ENCODE measurements at places on chromosomes 16 and 17.

DNA sequence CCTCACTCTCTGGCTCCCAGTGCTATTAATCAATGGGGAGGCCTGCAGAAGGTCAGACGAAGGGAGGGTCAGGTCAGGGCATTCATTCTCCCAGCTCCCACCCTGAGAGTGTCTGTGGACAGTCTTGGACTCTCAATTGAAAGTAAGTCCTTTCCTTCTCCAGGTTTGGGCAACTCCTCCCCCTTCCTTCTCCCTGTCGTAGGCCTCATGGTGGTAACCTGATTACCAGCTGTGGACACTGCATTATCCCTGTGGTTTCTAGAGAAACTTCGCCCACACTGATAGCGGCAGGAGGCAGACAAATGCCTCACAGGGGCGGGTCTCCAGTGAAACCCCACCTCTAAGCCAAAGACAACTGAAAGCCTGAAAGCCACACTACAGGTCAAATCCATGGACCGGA is 57.7 kb upstream of the SLC25A19 start:
- peak; percentile 18 for ATAC-seq

- peak; percentile 17 for ATAC-seq
Measured at GRCh38 chr17:1109606-1110540, 69.9 kb downstream of the ABR start.

DNA sequence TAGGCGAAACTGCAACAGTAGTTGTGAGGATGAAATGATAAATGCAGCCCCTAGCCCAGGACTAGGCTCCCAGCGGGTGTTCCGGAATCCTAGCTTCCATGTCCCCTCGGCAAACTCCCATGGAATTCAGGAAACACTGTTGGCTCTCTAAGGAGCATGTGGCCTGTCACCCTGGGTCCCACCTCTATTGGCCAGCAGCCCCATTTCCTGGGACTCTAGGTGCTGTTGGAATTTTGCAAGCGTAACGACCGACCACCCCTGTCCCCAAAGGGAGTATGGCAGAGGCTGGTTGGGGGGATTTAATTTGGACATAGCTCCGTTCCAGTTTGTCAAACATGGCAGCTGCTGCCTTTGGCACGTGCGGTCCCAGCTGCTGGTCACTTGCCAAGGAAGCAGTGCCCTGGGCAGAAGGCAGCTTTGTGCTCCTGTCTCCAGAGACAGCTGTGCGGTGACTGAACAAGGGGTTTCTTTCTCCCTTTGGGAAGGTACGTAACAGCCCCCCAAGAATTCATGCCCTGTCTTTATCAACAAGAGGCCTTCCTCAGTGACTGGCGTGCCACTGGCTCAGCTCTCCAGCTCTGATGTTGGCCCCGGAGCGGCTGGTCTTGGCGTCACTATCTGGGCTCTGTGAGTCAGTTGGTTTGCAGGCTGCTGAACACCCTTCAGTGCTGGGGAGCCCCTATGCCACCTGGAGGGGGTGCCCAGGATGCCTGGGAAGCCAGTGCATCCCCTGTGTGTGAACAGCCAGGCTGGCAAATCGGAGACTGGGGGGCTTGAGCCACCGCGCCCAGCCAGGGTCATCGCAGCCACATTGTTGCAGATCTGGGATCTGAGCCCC is 235.2 kb upstream of the TNRC6C start:
- no peak for ATAC-seq

DNA sequence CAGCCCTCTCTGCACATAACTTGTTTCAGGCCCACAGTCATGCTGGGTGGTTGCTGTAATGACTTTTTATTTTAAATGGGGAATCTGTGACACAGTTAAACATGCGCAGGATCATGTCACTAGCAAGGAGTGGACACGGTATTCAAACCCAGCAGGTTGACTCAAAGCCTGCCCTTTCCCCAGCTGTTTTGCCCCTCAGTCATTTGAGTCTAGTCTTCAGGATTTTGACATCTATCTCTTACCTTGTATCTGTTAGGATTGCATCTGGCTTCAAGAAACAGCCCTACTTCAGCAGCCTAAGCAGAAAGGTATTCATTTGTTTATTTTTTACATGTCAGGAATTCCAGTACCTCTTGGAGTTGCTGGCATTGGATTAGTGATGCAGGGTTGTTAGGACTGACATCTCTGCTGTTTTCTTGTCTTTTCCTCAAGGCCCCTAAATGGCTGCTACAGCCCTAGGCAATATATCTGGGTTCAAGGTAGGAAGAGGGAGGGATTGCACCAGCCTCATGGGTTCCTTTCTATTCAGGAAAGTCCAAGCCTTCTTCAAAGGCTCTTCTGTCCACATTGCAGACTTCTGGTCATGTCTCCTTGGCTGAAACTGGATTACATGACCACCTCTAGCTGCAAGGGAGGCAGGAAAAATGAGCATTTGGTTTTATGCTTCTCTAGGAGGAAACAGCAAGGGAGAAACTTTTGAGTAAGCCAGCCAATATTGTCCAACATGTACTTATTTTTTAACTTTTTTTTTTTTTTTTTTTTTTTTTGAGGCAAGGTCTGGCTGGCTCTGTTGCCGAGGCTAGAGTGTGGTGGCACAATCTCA is 22.8 kb downstream of the ABCC1 start:
- no peak for ATAC-seq

GRCh38 chr17:9185688-9186284 is 164.5 kb downstream of the NTN1 start:
- peak; percentile 72 for ATAC-seq

DNA sequence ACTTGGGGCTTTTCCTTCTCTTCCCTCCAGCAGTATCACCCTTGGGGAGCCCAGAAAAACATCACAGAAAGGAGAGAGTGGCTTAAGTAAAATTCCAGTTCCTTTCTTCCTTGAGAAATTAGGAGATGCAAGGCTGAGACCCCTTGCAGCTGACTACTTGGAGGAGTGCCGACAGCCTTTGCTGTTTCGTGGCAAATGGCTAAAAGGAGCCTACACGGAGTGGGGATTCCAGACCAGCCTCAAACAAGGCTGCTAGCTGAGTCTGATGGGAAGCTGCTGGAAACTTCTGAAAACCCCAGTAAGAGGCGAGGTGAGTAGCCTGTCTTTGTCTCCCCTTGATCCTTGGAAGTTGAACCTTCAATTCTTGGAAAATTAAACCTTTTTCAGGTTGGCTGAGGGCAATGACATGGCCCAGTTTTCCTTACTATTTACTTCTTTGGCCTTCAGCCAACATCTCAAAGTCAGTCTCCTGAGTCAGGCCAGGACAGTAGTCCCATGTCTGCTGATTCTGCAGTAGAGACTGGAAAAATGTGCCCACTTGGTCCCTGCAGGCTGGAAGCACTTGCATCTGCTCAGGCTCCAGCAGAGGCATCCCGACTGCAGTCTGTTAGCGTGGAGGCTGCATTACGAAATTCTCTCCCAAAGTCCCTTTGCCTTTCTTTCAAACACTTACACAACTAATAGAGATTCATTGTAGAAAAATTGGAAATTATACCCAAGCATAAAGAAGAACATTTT is 23.4 kb downstream of the SMIM36 start:
- no peak for ATAC-seq

DNA sequence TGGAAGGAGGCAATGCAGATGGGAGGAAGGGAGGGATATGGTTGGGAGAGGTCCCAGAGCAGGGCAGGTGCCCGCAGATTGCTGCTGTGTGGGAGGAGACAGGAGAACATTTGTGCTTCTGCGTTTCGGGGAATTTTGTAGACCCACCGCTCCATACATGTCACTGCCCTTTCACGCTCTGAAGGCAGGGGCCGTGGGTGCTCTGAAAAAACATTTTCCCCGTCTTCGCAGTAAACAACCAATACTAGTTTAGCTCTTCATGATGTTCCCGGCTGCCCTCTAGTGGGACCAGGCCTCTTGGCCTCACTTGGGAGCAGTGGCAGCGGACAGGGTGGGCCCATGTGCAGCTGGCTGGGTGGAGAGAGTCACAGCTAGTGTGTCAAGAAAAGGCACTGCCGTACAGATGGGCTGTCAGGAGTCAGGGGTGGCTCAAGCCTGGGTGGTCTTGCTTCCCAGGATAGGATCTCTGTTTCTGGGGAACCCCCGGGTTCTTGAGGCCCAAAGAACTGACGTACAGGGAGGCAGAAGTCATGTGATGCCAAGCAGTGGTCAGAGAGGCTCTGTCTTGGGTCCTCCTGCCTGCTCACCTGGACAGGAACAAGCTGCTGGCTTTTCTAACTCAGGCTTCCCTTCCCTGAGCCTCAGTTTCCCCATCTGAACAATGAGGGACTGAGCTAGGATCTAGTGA is 46.5 kb upstream of the CPNE2 start:
- peak; percentile 87 for ATAC-seq

- no peak for ATAC-seq
Measured at GRCh38 chr17:69732272-69732918, 317.9 kb downstream of the MAP2K6 start.

GRCh38 chr17:75366432-75366831 is 39.0 kb downstream of the GRB2 start:
- ATAC-seq = no peak

DNA sequence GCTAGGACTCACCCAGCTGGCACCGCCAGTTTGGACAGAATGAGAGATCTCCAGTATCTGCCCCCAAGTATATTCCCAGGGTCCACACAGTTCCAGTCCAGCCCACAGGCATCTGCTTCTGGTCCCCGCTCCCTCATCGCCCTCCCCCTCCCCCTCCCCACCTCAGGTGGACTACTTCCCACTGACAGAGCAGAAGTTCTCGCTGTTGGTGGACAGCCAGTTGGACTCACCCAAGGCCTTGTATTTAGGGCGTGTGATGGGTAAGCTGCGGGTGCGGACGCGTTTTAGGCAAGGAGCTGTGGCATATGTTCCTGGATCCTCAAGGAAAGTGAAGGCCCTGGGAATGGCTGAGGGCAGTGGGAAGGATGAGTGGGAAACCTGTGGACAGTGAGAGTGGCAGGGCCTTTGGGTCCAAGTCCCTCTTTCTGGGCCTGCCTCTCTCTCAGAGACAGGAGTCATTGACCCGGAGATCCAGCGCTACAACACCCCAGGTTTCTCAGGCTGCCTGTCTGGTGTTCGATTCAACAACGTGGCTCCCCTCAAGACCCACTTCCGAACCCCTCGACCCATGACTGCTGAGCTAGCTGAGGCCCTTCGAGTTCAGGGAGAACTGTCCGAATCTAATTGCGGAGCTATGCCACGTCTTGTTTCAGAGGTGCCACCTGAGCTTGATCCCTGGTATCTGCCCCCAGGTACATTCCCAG is 14.9 kb downstream of the CNTNAP1 start:
- ATAC-seq = no peak

DNA sequence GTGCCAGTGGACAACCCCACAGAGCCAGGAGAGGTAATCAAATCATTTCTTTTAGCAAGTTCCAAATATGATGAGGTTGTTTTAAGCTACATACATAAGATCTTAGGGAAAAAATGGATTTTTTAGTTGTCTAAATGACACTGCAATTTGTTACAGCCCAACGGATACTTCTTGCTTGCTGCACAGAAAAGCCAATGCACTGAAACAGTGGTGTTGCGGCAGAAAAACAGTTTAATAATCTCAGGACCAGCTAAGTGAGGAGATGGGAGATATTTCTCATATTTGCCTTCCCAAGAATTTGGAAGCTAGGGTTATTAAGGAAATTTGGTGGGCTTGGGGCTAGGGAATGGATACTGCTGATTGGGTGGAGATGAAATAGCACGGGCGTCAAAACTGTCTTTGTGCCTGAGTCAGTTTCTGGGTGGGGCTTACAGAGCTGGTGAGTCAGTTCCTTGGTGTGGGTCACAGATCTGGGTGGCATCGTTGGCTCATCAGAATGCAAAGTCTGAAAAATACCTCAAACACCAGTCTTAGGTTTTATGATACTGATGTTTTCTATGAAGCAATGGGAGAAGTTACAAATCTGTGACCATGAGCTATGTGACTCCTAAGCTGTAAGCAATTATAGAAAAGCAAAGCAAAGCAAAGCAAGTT is 255.4 kb downstream of the IRX3 start:
- no peak for ATAC-seq

- no peak for ATAC-seq
Measured at GRCh38 chr16:48978501-48978900, 303.1 kb downstream of the CBLN1 start.

All from motor neuron (in vitro differentiated cells).